ENCODE measurements at places on chromosomes 5 and 9. TPM values are rescaled to one million over a fixed set of nuclear protein-coding genes. Genes with fewer than 3 reads are reported as not detected.

Gene PLEKHG4B
- total RNA-seq: 0.13 TPM

Gene INSL6
- total RNA-seq: not detected

Gene BRD8
- total RNA-seq: 22.9 TPM

Gene FOXD4L4
- total RNA-seq: 0.13 TPM

Gene SLC25A48
- not detected for total RNA-seq

Gene ARL14EPL
- under 0.01 TPM for total RNA-seq

Gene SPATA31D4
- not detected for total RNA-seq

Gene PCDHA1
- total RNA-seq: not detected

Gene KIAA1191
- 71.6 TPM for total RNA-seq

Gene PHF24
- total RNA-seq: under 0.01 TPM

Gene CDKN2B
- total RNA-seq: 9.9 TPM

Gene SNCAIP
- 50.6 TPM for total RNA-seq

Gene ADAMTS16
- not detected for total RNA-seq

Gene ADRA1B
- under 0.01 TPM for total RNA-seq
